ENCODE measurements at places on chromosomes 2 and 18. TPM values are rescaled to one million over a fixed set of nuclear protein-coding genes. Genes with fewer than 3 reads are reported as not detected.

Gene RGPD3
- 0.19 TPM for total RNA-seq

Gene CIB4
- total RNA-seq = not detected

Gene BAZ2B
- 87.3 TPM for total RNA-seq

Gene SNORC
- 2.7 TPM for total RNA-seq

Gene C2orf15
- total RNA-seq = 6.3 TPM

Gene AGBL5
- 36.5 TPM for total RNA-seq

Gene PLGLB1
- total RNA-seq = 4.1 TPM

Gene ADD2
- 2.9 TPM for total RNA-seq

Gene MAL
- 477 TPM for total RNA-seq

Gene TNS1
- 471 TPM for total RNA-seq

Gene ASXL3
- 10.4 TPM for total RNA-seq

Gene ACKR3
- 8.7 TPM for total RNA-seq

Gene ROCK1
- total RNA-seq = 56.5 TPM

Gene NR4A2
- total RNA-seq = 2.4 TPM

Gene TOGARAM2
- total RNA-seq = 0.60 TPM

Gene C2orf80
- not detected for total RNA-seq

Gene CDH2
- total RNA-seq = 29.6 TPM

Gene KIAA2012
- total RNA-seq = not detected

Gene UGT1A8
- not detected for total RNA-seq

Gene PRKAG3
- total RNA-seq = not detected

Gene TRABD2A
- 3.4 TPM for total RNA-seq

Gene CD207
- 0.66 TPM for total RNA-seq

Gene MAP3K19
- not detected for total RNA-seq

Gene NTSR2
- not detected for total RNA-seq

Gene TDRD15
- 0.06 TPM for total RNA-seq

Gene CYBRD1
- total RNA-seq = 57.3 TPM

Gene MDH1B
- 8.1 TPM for total RNA-seq

Gene SKOR2
- not detected for total RNA-seq

Gene NT5C1B
- not detected for total RNA-seq

Gene AQP4
- 11.6 TPM for total RNA-seq

Gene KCNF1
- 0.63 TPM for total RNA-seq

Gene MC5R
- not detected for total RNA-seq

Gene HPCAL1
- 47.3 TPM for total RNA-seq

Gene SLC9A4
- 2.8 TPM for total RNA-seq

Gene RNF138
- total RNA-seq = 30.6 TPM

Gene FAM237A
- total RNA-seq = not detected

Gene GCG
- total RNA-seq = not detected

Gene DLGAP1
- total RNA-seq = 32.8 TPM

Gene SEH1L
- 43.3 TPM for total RNA-seq

Gene LDLRAD4
- total RNA-seq = 42.3 TPM

Gene CD8B2
- total RNA-seq = 0.09 TPM
